ENCODE measurements at places on chromosomes 7 and 10.

GRCh38 chr10:67036808-67037207 is 111.0 kb downstream of the LRRTM3 start:
- DNase-seq: no peak

DNA sequence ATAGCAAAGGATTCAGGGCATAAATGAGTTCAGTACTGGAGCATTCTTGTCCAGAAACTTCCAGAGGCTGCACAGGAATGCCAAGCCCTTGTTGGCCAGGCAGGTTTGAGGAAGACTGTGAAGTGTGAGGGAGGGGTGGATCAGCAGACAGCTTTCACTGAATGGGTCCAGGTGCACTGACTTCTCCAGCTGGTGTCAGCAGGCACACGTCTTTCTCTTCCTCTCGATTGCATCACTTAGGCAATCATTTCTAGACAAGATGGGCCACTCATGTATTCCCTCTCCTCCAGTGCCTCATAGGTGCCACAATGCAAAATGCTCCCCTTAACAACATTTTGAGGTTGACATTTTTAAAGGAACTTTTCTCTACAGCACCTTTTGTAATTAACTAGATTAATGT is 15.6 kb upstream of the PLEKHS1 start:
- no peak for DNase-seq

GRCh38 chr10:33288127-33288526 is 46.3 kb downstream of the NRP1 start:
- no peak for DNase-seq

- no peak for DNase-seq
These were observed 5.4 kb downstream of the OPN1SW start for GRCh38 chr7:128770233-128770632.

- DNase-seq: no peak
These were observed 65.2 kb upstream of the TM9SF3 start for GRCh38 chr10:96651998-96652431.

DNA sequence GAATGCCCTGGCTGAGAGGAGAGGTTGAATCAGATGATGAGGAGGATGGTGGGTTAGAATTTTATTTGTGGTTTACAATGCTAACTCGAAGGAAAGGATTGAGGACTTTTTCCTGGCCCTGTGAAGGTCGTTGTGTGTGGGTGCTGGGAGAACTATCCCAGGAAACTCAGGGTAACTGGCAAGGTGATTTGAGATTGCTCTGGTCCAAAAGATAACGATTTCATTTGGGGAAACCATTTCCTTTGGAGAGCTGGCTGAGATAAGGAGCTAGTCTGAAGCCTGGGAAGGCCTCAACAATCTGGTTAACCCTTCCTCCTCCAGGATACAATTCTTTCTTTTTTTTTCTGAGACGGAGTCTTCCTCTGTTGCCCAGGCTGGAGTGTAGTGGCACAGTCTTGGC is 33.0 kb downstream of the HK1 start:
- no peak for DNase-seq

DNA sequence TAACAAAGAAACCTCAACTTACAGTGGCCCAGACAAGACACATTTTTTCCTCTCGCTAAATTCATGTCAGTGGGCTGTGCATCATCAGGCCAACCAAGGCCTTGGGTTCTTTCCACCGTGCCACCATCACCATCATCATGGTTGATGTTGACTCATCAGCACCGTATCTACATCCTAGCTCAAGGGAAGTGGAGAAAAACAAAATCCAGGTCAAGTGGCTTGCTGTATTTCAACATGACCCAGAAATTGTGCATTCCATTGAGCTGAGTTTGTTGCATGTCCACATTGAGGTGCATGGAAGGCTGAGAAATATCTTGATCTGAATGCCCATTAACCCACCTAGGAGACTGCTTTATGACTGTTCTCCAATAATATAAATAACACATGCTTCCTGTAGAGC is 312.4 kb upstream of the CDC14C start:
- no peak for DNase-seq

DNA sequence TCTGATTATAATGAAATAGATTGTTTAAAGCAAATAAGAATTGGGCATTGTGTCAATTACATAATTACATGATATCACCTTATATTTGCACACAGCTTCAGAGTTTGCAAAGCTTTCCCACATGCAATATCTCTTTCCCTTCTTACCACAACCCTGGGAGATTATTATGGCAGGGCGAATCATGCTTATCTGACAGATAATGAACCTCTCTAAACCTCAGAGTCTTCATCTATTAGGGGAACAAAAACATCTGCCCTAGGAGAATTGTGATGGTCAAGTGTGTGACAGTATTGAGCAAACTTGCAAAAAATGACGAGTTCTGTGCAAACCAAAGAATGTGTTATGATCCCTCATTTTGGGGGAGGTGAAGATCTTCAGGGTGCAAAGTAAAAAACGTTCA is 90.0 kb downstream of the MYOF start:
- no peak for DNase-seq

- no peak for DNase-seq
These were observed 140.2 kb downstream of the PTN start for GRCh38 chr7:137203351-137203750.

DNA sequence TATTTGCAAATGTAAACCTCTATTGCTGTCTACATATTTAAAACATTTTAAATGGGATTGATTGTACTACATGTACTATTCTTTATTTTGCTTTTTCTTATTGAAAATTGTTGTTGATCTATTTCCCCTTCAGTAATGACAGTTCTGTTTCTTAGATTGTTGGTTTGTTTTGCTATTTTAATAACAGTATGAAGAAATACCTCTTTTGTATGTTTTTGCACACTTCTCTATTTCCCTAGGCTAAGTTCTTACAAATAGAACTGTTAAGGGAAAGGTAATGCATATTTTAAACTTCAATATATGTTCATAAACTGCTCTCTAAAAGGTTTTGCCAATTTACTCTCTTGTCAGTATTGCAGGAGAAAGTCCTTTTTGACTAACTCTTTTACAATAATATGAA is 195.0 kb upstream of the PRPS1L1 start:
- DNase-seq: no peak

DNA sequence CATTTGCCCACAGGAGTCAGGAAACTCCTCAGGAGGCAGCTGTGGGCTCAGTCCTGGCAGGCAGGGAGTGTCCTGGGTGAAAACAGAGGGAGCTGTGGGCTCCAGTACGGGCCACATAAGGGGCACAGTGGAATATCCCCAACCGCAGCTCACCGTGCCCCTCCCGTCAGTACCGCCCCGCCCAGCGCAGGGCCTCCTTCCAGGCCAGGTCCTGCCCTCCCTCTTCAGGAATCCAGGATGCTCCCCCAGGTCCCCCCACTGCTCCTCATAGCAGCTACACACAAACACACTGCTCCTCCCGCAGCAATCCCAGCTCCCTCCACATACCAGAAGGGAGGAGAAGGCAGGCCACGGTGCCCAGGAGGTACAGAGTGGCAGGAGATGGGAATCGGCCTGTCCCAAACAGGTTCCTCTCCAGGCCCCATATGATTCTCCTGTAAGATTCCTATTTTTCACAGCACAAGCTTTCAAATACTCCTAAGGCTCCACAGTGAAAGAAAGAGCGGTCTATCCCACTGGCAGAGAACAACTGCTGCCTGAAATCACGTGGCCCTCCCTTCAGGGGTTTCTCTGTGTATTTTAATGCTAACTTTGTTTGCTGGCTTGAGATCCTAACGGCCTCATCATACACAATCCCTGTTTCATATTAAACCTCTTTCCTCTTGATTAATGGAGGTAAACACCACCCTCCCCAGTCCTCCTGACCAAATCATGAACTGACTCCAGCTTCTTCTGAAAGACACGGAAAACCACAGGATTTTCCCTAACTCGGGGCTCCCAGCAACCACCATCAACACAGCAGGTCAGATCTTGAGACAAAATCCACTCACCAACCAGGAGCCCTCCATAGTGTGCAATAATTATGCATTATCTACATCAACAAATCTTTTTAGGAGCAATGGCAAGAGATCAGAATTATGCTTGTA is 178.7 kb downstream of the TNS3 start:
- DNase-seq: no peak

DNA sequence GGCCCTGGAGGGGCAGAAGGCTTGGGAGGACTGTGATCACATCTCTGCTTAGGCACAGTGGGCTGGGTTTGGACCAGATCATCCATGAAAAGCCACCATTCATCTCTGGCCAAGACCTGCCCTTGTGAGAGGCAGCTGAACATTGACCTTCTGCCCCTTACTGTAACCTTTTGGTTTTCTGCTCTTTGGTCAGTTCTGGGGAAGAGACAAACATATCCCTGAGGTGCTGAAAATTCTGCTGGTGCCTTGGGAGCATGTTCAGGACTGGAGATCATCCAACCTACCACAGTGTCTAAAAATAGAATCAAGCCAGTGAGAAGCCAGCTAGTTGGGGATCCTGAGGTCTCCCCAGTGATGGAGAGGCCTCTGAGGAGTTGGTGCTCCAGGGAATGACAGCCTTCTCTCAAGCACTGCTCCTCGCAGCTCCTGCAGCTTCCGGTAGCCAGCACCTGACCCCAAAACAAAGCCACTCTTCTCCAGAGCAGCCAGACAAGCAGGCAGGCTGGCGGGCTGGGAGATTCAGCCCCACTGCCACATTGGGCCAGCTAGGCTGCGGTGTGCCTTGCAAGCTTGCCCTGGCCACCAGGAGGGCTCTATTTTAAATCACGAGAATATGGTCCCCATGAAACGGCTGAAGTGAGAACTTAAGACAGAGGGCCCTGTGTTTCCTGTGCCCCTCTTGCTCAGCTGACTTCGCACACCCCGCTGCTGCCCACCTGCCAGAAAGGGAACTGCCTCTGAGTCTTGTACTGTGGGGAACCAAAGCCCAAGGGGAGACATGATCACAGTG is 37.8 kb upstream of the UBE2H start:
- DNase-seq: no peak

- no peak for DNase-seq
These were observed 6.5 kb upstream of the CPED1 start for GRCh38 chr7:120981888-120982615.

GRCh38 chr10:89699581-89700064 is 1.8 kb upstream of the KIF20B start:
- no peak for DNase-seq

DNA sequence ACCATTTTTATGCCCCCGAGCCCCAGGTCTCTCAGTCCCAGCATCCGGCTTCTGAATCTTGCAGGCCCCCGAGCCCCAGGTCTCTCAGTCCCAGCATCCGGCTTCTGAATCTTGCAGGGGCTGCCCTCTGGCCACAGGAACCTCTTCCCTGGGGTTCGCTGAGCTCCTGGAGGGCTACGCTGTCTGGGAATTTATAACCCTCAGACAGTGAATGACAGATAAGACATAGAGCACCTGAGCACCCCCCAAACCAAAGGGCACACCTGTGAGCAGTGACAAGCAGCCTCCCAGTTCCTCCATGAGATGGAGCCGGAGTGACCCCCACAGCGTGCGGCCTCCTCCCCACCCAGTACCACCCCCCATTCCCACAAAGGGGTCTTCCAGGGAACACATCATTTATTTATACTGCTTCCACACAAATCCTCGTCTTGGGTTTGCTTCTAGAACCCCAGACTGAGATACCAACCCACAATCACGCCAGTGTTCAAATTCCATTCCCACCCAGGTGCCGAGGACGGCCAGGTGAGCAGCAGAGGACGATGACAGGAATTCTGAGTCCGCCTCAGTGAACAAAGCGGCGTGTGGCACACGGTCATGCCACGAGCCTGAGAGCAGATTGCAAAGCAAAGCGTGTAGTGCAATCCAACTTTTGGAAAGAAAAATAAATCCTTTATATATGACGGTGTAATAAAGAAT is 57.7 kb upstream of the FAM20C start:
- no peak for DNase-seq

- no peak for DNase-seq
These were observed 157.3 kb downstream of the PCLO start for GRCh38 chr7:83005410-83005809.

- DNase-seq: no peak
These were observed 796 bp downstream of the FBXL15 start for GRCh38 chr10:102421507-102421756.

DNA sequence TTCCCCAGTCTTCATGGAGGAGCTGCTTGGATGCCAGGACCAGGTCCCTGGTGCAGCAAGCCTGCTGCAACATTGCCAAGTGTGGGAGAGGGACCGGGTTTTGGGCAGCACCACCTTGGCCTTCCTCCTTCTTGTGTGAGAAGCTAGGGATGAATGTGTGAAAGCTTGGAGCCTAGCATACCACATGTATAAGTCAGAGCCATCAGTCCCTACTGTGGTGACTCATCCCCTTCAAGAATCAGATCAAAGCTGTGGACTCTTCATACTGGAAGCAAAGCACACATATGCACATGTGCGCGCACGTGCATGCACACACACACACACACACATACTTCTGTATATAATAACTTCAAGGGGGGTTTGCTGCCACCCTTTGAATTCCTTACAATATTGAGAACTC is 527.8 kb downstream of the LRMDA start:
- DNase-seq: peak; percentile 66

GRCh38 chr7:95056107-95056739 is 148.8 kb downstream of the PPP1R9A start:
- DNase-seq: no peak

DNA sequence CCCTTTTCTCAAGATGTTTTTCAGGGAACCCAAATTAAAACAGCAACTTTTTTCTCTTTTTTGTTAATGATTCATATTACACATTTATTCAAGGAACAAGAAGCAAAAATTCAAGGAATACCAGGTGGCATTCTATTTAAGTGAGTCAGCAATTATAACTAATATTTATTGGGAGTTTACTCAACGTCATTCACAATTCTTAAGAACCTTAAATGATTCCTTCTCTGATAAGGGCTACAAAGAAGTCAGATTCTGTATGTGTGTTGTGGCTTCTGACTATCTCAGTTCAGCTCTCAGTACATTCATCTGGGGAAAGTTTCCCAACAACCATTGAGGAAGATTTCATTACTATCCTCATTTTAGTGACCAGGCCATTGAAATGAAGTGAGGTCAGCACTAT is 470.7 kb upstream of the AKR1E2 start:
- no peak for DNase-seq

DNA sequence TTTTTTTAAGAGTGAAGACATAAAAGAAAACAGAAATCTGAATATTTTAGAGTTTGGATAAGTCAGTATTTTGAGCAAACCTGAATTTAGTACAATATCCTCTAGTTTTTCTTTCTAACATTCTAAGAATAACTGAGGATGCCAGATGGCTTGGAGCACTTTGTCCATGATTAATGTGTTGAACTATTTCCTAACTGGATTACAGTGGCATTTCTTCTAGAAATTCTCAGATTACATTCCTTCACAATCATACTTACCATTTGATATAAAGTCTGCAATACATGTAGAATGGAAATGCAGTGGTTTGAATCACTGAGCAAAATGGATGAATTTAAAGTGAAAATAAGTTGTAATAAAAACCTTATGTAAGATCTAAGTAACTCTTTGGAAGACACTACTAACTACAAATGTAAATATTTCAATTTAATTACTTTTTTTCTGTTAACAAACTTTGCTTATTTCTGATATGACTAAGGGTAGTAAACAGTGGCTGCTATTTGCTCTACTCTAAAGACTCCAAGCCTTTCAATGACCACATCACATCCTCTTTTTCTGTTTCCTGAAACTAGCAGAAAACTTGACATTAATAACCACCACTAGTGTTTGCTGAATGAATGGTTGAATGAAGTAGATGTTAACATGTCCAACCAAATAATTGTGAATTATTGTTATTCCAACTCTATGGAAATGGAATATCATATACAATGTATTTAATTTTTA is 102.8 kb downstream of the PRKG1 start:
- peak; percentile 66 for DNase-seq
